ENCODE measurements at places on chromosomes 2 and 18. TPM values are rescaled to one million over a fixed set of nuclear protein-coding genes. Genes with fewer than 3 reads are reported as not detected.

DNA sequence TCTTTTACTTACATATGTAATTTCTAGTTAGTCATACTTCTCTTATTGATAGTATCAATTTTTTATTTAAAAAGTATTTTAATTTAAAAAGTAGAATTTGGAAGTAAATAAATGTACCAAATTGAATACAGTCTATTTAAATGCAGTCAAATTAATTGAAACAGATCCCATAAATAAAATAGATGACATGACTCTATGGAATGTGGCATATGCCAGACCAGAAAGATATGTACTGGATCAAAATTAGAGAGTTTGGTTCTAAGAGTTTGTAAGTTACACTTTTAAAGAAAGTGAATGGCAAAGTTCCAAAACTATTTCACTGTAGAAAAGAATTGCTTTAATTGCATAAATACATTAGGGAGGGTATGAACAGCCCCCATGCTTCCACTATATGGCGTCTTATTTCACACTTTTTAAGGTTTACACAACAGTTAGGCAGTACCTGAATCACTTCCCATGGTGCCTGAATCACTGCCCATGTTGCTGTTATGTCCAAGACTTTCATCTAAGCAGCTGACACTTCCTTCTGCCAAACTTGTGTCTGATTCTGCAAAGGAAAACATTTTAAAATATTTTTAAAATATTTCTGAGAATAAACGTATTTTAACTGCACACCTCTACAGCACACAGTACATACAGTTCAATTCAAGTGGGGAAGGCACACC, 25.2 kb downstream of the IFIH1 start:
- no peak overlapping the region for H3K27ac ChIP-seq
- H3K4me1 ChIP-seq = no peaks in the 10 kb centered on the region
- DNase-seq = no peak
- H3K4me3 ChIP-seq = no peak overlapping the region
- no peaks in the 10 kb centered on the region for H3K27me3 ChIP-seq
- H3K36me3 ChIP-seq = no peaks in the 10 kb centered on the region

GRCh38 chr2:136916131-136916530, 150.8 kb downstream of the THSD7B start:
- no peaks in the 10 kb centered on the region for H3K36me3 ChIP-seq
- no peaks in the 10 kb centered on the region for H3K27me3 ChIP-seq
- DNase-seq = no peak
- no peak overlapping the region for H3K27ac ChIP-seq
- H3K4me1 ChIP-seq = no peaks in the 10 kb centered on the region

GRCh38 chr18:58497845-58498244, 131.0 kb downstream of the ALPK2 start:
- DNase-seq = no peak
- H3K4me3 ChIP-seq = no peak overlapping the region
- no peaks in the 10 kb centered on the region for H3K36me3 ChIP-seq
- peaks cover 11% of the 10 kb centered on the region for H3K4me1 ChIP-seq

- peak overlapping the region; percentile 27 for H3K27ac ChIP-seq
- peak; percentile 44 for DNase-seq
- H3K4me1 ChIP-seq = peaks cover 6% of the 10 kb centered on the region
- no peaks in the 10 kb centered on the region for H3K36me3 ChIP-seq
- no peaks in the 10 kb centered on the region for H3K27me3 ChIP-seq
- H3K4me3 ChIP-seq = peak overlapping the region; percentile 89
Observed at GRCh38 chr2:32627441-32627813, 423 bp upstream of the TTC27 start.

IL36B gene
- not detected for total RNA-seq

- H3K4me3 ChIP-seq = no peak overlapping the region
- no peak overlapping the region for H3K27ac ChIP-seq
- no peaks in the 10 kb centered on the region for H3K27me3 ChIP-seq
- no peaks in the 10 kb centered on the region for H3K4me1 ChIP-seq
- no peak for DNase-seq
- no peaks in the 10 kb centered on the region for H3K36me3 ChIP-seq
Observed at GRCh38 chr18:29652797-29653196, 1389.7 kb downstream of the DSC3 start.

GRCh38 chr2:160349306-160349705, 144.3 kb downstream of the RBMS1 start:
- DNase-seq = no peak
- H3K27me3 ChIP-seq = no peaks in the 10 kb centered on the region
- no peak overlapping the region for H3K27ac ChIP-seq
- H3K4me1 ChIP-seq = no peaks in the 10 kb centered on the region

SEPTIN10 gene
- total RNA-seq = 41.5 TPM

PAIP2B gene
- total RNA-seq = 7.1 TPM

GRCh38 chr2:16255120-16255519, 314.8 kb downstream of the MYCN start:
- H3K27ac ChIP-seq = no peak overlapping the region
- H3K27me3 ChIP-seq = no peaks in the 10 kb centered on the region
- H3K36me3 ChIP-seq = no peaks in the 10 kb centered on the region
- H3K4me1 ChIP-seq = no peaks in the 10 kb centered on the region
- H3K4me3 ChIP-seq = no peak overlapping the region

GRCh38 chr2:229475778-229476177, 204.7 kb upstream of the PID1 start:
- H3K4me1 ChIP-seq = no peaks in the 10 kb centered on the region
- no peaks in the 10 kb centered on the region for H3K36me3 ChIP-seq
- H3K4me3 ChIP-seq = no peak overlapping the region
- no peaks in the 10 kb centered on the region for H3K27me3 ChIP-seq
- H3K27ac ChIP-seq = no peak overlapping the region

GRCh38 chr2:9139491-9140443, 66.8 kb upstream of the ASAP2 start:
- no peaks in the 10 kb centered on the region for H3K36me3 ChIP-seq
- peaks cover 16% of the 10 kb centered on the region for H3K4me1 ChIP-seq
- no peak overlapping the region for H3K4me3 ChIP-seq
- H3K27me3 ChIP-seq = no peaks in the 10 kb centered on the region

UGT1A10 gene
- 82.9 TPM for total RNA-seq

TET3 gene
- total RNA-seq = 17.8 TPM

- H3K27ac ChIP-seq = no peak overlapping the region
- H3K4me3 ChIP-seq = no peak overlapping the region
- DNase-seq = no peak
- no peaks in the 10 kb centered on the region for H3K27me3 ChIP-seq
- no peaks in the 10 kb centered on the region for H3K4me1 ChIP-seq
Observed at GRCh38 chr2:167925758-167926157, 321.6 kb downstream of the STK39 start.

RNU2-63P gene
- 5.7 TPM for total RNA-seq

- H3K4me1 ChIP-seq = no peaks in the 10 kb centered on the region
- H3K4me3 ChIP-seq = no peak overlapping the region
Observed at GRCh38 chr18:61322265-61322873, 10.9 kb upstream of the CDH20 start.

- no peak overlapping the region for H3K4me3 ChIP-seq
- H3K27ac ChIP-seq = no peak overlapping the region
- no peak for DNase-seq
Observed at GRCh38 chr2:107174171-107174570, 288.2 kb upstream of the ST6GAL2 start.

DNA sequence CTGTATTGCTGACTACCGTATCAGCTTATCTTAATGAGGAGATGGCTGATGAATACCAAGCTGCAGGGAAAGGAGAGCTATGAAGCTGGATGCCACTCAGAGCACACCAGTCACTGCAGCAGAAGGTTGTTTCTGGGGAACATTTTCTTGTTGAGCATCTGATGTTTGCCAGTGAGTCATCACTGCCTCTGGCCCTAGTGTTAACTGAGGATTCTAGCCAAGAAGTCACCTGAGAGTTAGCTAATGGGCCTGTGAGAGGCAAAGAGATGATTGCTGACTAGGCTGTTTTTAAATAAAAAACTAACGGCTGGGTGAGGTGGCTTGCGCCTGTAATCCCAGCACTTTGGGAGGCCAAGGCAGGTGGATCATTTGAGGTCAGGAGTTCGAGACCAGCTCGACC, 37.9 kb downstream of the CCDC150 start:
- no peak for DNase-seq
- H3K4me1 ChIP-seq = no peaks in the 10 kb centered on the region
- H3K27me3 ChIP-seq = no peaks in the 10 kb centered on the region
- H3K36me3 ChIP-seq = no peaks in the 10 kb centered on the region
- no peak overlapping the region for H3K27ac ChIP-seq
- no peak overlapping the region for H3K4me3 ChIP-seq

OSBPL6 gene
- 0.72 TPM for total RNA-seq

- no peaks in the 10 kb centered on the region for H3K4me1 ChIP-seq
- H3K27me3 ChIP-seq = no peaks in the 10 kb centered on the region
- DNase-seq = no peak
- H3K36me3 ChIP-seq = no peaks in the 10 kb centered on the region
Observed at GRCh38 chr2:53515435-53516332, 251.9 kb upstream of the CHAC2 start.

- H3K4me1 ChIP-seq = no peaks in the 10 kb centered on the region
- no peaks in the 10 kb centered on the region for H3K27me3 ChIP-seq
- no peaks in the 10 kb centered on the region for H3K36me3 ChIP-seq
- peak; percentile 30 for DNase-seq
Observed at GRCh38 chr2:88857951-88858411, 166.5 kb downstream of the RPIA start.

DNA sequence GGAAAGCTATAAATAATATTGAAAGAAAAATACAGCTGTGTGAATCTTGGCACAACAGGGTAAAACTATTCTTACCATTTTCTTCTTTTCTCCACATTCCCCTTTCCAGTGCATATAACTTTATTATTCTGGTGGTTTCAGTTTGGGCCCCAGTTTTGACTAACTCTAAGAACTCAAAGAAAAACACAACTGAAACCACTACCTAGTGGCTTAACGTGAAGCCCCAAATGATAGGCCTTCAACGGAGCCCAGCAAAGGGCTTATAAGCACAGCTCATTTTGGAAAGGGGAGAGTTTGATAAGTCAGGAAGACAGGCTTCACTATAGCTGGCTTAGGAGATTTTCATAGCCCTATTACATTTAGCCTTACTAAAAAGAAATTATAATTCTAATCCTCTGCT, 62.4 kb downstream of the PPP1R1C start:
- no peak overlapping the region for H3K27ac ChIP-seq
- DNase-seq = no peak
- H3K36me3 ChIP-seq = no peaks in the 10 kb centered on the region
- H3K4me3 ChIP-seq = no peak overlapping the region

GRCh38 chr2:234292205-234292961, 204.5 kb downstream of the ARL4C start:
- H3K36me3 ChIP-seq = no peaks in the 10 kb centered on the region
- H3K27me3 ChIP-seq = no peaks in the 10 kb centered on the region
- H3K4me1 ChIP-seq = peaks cover 8% of the 10 kb centered on the region
- DNase-seq = no peak
- no peak overlapping the region for H3K4me3 ChIP-seq

DNA sequence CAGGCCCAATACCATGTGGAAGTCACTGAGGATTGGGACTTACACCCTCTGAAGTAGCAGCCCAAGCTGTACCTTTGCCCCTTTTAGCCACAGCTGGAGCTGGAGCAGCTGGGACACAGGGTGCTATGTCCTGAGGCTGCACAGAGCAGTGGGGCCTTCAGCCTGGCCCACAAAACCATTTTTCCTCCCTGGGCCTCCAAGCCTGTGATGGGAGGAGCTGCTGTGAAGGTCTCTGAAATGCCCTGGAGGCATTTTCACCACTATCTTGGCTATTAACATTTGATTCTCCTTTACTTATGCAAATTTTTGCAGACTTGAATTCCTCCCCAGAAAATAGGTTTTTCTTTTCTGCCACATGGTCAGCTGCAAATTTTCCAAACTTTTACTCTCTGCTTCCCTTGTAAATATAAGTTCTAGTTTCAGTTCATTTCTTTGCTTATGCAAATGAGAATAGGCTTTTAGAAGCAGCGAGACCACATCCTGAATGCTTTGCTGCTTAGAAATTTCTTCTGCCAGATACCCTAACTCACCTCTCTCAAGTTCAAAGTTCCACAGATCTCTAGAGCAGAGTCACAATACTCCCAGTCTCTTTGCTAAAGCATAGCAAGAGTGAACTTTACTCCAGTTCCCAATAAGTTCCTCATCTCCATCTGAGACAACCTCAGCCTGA, 213.8 kb upstream of the MGAT5 start:
- no peak for DNase-seq
- H3K36me3 ChIP-seq = no peaks in the 10 kb centered on the region
- no peaks in the 10 kb centered on the region for H3K27me3 ChIP-seq
- no peak overlapping the region for H3K4me3 ChIP-seq
- H3K27ac ChIP-seq = no peak overlapping the region
- H3K4me1 ChIP-seq = no peaks in the 10 kb centered on the region

GRCh38 chr2:190903693-190904450, 23.3 kb downstream of the GLS start:
- no peaks in the 10 kb centered on the region for H3K36me3 ChIP-seq
- no peak for DNase-seq
- H3K27me3 ChIP-seq = no peaks in the 10 kb centered on the region
- no peak overlapping the region for H3K27ac ChIP-seq
- H3K4me1 ChIP-seq = no peaks in the 10 kb centered on the region
- no peak overlapping the region for H3K4me3 ChIP-seq

DNA sequence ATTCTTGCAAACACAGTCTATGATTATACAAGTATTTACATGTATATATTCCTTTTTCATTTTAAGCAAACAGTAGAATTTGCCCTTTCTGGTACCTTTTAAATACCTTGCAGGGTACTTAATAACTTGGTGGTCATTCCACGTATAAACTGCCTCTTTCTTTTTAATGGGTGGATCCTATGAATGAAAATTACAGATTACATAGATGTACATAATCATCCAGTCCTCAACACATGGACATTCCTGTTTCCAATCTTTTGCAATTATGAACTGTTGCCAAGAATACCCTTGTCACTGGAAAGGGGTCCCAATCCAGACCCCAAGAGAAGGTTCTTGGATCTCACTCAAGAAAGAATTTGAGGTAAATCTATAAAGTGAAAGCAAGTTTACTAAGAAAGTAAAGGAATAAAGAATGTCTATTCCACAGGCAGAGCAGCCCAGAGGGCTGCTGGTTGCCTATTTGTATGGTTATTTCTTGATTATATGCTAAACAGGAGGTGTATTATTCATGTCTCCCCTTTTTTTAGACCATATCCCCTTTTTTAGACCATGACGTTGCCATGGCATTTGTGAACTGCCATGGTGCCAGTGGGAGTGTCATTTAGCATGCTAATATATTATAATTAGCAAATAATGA, 7.7 kb upstream of the CCNT2 start:
- no peaks in the 10 kb centered on the region for H3K36me3 ChIP-seq
- no peak for DNase-seq
- H3K4me3 ChIP-seq = no peak overlapping the region
- no peaks in the 10 kb centered on the region for H3K4me1 ChIP-seq
- H3K27me3 ChIP-seq = no peaks in the 10 kb centered on the region

ALPP gene
- total RNA-seq = 0.11 TPM

All from colonic mucosa (tissue), 4 donors.